Activated T-cell treated with anti-CD3 and anti-CD28 coated beads, Interleukin-2, amount 50 U/mL, for 4 hours (primary cell): ENCODE measurements at places on chromosomes 12 and 14.

GRCh38 chr12:53664936-53665335 lies 10.9 kb downstream of the ATP5MC2 start:
- DNase-seq: no peak

- no peak for DNase-seq
These were observed 43.7 kb downstream of the ADCK1 start for GRCh38 chr14:77843651-77844050.

GRCh38 chr12:108315486-108316105 lies 23.5 kb downstream of the CMKLR1 start:
- DNase-seq: no peak

GRCh38 chr12:96049101-96049500 lies 13.7 kb upstream of the LTA4H start:
- DNase-seq: no peak

DNA sequence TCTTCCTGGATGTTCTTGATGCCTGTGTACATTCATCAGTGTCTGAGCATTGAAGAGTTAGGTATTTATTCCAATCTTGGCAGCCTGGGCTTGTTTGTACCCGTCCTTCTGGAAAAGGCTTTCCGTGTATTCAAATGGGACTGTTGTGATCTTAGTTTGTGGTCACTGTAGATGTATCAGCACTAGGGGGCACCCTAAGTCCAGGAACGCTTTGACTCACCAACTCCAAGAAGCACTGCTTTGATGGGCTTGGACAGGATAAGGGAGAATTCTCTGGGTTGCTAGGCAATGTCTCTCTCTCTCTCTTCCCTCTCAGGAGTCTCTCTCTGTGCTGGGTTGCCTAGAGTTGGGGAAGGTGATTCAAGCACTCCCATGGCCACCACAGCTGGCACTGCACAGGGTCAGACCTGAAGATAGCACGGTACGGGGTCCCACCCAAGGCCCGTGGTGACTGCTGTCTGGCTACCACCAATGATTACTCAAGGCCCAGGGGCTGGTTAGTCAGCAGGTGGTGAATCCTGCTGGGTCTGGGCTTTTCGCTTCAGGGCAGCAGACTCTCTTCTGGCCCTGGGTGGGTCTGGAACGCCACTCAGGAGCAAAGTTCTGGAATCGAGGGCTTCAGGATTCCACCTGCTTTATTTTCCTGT lies 211.1 kb upstream of the RGS6 start:
- no peak for DNase-seq

DNA sequence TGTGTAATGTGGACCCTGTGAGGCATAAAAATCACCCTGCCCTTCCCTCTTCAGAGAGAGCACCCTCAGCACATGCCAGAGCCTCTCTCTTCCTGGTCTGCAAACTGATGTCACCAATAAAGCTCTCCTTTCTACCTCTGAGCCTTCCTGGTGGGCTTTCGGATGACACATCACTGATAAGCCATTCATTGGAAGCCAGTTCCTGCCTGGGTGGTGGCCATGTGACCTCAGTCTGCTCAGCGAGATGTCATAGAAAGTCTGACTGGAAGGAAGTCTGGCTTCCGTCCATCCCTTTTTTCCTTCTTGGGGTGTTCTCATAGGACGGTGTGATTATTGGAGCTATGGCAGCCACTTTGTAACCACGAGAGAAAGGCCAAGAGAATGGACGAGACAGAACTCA lies 95.7 kb downstream of the PIWIL1 start:
- DNase-seq: no peak

GRCh38 chr12:45191239-45191638 lies 24.7 kb upstream of the ANO6 start:
- DNase-seq: no peak

DNA sequence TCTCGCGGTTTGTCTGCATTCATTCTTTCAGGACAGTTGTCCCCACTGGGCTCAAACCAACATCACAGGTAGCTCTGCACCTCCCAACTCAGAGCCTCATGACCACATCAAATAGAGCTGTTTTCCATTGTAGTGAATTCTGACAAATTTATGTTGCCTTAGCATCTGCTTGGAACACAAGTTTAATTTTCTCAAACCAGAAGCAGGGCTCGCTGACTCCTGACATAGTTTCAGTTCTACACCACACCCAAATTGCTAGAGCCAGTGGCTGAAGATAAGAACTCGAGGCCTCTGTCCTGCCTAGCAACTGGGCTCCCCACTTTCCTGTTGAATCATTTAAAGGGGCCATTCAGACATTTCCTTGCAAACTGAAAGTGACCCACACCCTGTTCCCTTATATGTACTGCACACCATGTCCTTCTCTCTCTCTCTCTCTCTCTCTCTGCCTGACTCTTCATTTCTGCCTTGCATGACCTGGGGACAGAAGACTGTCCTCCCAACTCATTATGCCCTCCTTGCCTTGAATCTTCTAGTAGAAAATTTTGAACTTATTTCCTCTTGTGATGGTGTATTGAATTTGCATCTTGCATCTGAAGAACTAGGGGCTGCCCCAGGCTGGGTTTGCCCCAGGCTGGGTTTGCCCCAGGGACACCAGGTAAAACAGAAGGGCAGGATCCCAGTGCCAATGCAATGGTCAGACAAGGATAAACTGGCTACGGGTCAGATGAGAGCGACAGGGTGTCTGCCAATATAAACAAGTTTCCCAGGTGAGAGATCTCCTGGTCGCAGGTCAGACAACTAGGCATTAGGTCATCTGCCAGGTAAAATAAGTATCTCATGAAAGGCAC lies 9.7 kb upstream of the WSCD2 start:
- no peak for DNase-seq

- no peak for DNase-seq
These were observed 83.9 kb upstream of the OSBPL8 start for GRCh38 chr12:76643438-76643837.

GRCh38 chr12:75716291-75717025 lies 205.0 kb upstream of the KRR1 start:
- DNase-seq: no peak
